ENCODE measurements at places on chromosomes 3 and 15. TPM values are rescaled to one million over a fixed set of nuclear protein-coding genes. Genes with fewer than 3 reads are reported as not detected.

The WWTR1 gene
- polyA plus RNA-seq = 103 TPM

The NSUN3 gene
- 8.6 TPM for polyA plus RNA-seq

The CD86 gene
- not detected for polyA plus RNA-seq

The C3orf33 gene
- 7.7 TPM for polyA plus RNA-seq

The ALDH1A2 gene
- polyA plus RNA-seq = 0.25 TPM

The ASB14 gene
- 0.03 TPM for polyA plus RNA-seq

The CORO2B gene
- 1.8 TPM for polyA plus RNA-seq

The EFCC1 gene
- polyA plus RNA-seq = not detected

The MESP1 gene
- 2.8 TPM for polyA plus RNA-seq

Measured in A549 (cell line).